Suppressor macrophage treated with lipopolysaccharide for 4 hours (primary cell): ENCODE measurements at places on chromosomes 3 and 15.

DNA sequence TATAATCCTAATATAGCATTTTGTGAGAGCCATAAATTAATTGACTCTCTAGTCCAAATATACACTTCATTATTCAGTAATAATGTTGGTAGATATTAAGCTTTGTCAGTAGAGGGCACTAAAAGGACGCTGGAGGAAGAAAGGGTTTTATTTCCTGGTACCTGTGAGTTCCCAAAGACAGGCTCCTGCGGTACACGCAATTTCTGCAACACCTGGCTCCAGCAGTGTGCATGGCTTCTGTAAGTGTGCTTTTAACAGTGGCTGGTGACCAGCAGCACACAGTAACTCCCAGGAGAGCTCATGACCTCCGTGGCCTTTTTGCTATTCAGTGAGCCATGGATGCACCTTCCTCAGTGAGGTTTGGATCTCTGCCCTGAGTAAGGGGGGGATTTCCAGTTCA is 338.3 kb upstream of the ZNF385D start:
- DNase-seq, result peak; percentile 46

- DNase-seq, result no peak
These were observed 16.8 kb downstream of the UBE3A start for GRCh38 chr15:25422021-25422420.

GRCh38 chr3:188343894-188344293 is 189.9 kb downstream of the LPP start:
- no peak for DNase-seq

DNA sequence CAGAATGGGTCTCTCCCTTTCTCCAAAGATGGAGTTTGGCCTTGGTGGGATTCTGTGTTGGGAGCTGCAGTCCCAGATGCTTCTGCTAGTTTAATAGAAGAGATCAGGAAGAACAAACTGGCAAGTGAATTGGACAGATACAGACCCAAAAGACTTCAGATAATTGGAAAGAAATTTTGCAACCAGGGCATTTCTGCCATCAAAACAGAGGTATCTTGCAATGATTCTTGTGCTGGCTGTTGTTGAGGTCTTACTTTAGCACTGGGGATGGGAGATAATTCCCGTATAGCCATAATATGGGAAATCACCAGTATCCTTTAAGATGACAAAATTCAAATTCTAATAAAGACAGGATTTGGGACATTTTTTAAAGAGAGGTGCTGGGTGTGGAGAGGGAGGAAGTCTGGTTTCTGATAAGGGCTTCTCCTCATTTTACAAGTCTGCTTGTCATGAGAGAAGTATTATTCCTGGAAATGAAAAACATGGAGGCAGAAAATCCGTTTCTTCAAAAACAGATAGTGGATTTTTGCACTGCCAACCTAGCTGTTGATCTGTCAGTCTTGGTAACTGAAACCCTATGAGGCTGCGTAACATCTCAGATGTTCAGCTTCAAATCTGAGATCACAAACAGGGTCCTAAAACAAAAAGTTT is 40.1 kb downstream of the FNDC3B start:
- DNase-seq, result no peak

GRCh38 chr3:54863366-54863765 is 64.5 kb downstream of the LRTM1 start:
- DNase-seq, result no peak

- no peak for DNase-seq
These were observed 317.7 kb downstream of the VPS13C start for GRCh38 chr15:61742591-61742990.

GRCh38 chr3:75272691-75273090 is 391.4 kb upstream of the FRG2C start:
- no peak for DNase-seq

GRCh38 chr15:31387479-31388118 is 61.0 kb downstream of the KLF13 start:
- no peak for DNase-seq

DNA sequence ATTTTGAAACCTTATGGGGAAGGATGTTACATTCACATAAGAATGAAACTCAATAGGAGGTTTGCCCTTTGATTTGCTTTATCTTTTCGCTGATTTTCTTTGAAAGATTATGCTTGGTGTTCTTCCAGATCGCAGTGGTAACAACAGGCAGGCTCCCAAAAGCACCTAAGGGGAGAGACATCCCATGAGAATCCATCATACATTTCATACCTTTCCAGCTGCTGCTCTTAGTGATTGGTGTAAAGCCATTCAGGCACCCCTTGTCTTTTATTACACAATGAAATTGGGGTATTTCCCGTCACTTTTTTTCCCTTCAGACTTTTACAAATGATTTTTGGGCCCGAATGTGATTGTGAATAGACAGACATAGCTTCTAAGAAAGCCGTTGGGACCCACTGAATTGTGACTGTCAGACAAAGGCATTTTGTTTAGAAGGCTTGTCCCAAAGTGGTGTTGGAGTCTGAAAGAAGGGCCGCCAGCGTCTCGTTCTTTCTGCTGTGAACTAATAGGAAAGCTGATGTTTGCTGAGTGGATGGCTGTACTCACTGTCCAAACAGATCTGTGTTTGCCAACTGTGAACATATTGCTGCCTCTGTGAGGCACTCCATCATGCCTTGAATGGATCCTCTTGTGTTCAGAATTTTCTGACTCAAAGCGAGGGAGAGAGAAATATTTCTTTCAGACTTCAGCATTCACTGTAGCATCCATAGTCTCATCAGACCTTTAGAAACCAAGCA is 164.3 kb downstream of the FNDC3B start:
- DNase-seq, result no peak

DNA sequence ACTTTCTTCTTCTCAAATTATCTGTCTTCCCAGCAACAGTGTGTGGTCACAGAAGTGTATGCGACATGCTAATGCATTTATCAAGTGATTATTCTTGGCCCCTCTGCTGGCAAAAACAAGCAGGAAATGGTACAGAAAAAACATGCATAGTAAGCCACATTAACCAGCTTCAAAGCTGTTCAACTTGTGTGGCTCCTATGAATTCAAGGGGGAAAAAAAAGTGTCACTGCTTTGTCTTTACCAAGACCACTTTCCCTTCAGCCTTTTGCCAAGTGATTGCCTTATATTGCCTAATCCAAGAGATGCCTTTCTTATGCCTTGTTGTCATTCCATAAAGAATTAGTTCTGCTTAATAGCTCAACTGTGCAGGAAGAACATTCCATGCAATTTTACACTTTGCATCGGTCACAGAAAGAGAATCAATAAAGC is 39.1 kb downstream of the PRTG start:
- no peak for DNase-seq

- DNase-seq, result peak; percentile 27
These were observed 210.1 kb downstream of the CHST2 start for GRCh38 chr3:143329567-143330211.

- peak; percentile 26 for DNase-seq
These were observed 159.6 kb upstream of the KCNH8 start for GRCh38 chr3:18988614-18989229.
